Upper lobe of left lung (tissue), 6 donors: ENCODE measurements at places on chromosomes 5 and 9. TPM values are rescaled to one million over a fixed set of nuclear protein-coding genes. Genes with fewer than 3 reads are reported as not detected.

DNA sequence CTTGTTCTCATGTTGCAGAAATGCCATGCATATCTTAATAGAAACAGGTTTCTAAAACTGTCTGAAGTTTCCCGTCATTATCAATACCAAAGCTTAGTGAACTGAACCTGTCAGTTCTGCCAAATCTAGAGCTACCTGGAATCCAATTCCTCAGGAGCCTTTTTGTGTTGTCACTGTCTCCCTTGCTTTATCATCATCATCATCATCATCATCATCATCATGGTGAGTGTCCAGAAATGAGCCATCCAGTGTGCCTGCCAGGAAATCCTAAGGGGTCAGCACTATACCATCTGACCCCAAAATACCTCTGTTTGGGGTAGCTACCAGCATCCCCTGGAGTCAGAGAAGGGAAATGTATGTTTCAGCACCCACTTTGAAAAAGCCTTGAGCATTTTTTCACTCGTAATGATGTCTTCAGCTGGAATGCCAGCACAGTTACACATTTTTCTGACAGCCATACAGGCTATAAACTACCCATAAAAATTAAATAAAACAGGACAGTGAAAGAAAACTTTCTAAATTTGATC lies 150.3 kb downstream of the NR2F1-AS1 start:
- H3K4me3 ChIP-seq = no peak overlapping the region
- DNase-seq = no peak
- H3K36me3 ChIP-seq = no peaks in the 10 kb centered on the region

DNAJA1 gene
- 48.3 TPM for total RNA-seq

CWC27 gene
- 13.6 TPM for total RNA-seq

DNA sequence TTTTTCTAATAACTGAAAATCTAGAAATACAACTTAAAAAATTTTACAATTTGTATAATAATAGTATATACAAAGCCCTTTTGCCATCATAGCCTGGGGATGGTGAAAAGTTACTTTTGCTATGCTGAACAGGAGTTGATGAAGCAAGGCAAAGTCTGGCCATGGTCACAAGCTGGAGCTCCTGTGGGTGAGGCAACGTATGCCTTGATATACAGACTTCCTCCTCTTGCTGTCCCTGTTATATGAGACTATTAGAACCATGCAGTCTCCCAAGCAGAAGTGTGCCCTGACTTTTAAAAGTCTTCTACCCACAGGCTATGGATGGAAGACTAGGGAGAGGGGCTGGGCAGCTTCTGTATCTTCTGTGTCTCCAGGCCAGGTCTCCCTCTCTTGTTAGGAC lies 15.7 kb downstream of the FAM151B start:
- H3K36me3 ChIP-seq = no peaks in the 10 kb centered on the region
- DNase-seq = peak; percentile 64
- H3K4me1 ChIP-seq = no peaks in the 10 kb centered on the region

DNA sequence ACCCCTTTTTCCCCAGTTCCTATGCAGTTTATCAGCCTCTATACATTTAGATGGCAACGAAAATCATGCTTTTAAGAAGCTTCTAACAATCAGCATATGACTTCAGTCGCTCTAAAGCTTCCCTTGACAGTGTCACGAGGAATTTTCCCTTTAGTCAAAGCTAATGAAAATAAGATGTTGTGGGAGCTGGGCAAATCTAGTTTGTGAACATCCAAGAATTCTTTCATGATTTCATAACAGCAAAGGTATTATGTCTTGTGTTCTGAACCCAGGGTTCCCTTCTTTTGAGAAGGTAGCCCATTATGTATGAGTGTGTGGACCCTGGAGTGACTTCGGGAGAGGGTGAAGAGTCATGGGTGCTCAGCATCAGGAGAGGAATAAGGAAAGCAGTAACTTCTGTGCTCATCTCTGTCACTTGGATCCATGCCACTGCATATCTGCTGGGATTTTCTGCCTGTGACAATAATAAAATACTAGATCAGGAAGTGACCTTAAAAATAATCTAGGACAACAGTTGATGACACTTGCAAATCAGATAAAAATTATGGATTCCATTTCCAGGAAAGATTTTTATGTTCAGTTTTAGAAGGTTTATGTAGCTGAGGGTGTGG lies 102.4 kb downstream of the PCSK1 start:
- no peaks in the 10 kb centered on the region for H3K27me3 ChIP-seq
- no peak for DNase-seq
- no peaks in the 10 kb centered on the region for H3K36me3 ChIP-seq
- H3K4me1 ChIP-seq = no peaks in the 10 kb centered on the region
